ENCODE measurements at places on chromosomes 5 and 9.
A peak's percentile ranks its signal among the peaks of the same experiment; 100 is the strongest.

DNA sequence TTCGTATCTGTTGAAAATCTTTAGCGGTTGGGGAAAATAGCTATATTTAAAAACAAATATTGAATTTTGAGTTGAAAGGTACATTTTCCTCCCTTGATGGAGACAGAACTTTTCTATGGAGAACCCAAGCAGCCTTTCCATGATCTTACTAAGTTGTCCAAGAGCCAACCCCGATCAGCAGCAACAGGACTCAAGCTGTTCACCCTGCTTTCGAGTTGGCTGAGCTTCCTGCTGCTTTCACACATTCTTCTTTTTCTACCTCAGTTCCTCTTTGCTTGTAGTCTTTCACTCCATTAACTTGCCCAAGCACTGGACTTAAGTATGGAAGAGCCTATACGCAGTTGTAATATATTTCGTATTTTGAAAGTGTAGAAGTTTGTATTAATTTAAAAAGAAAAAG lies 59.4 kb downstream of the IL6ST start:
- DNase-seq, result no peak

- DNase-seq, result no peak
Observed at GRCh38 chr5:80592761-80593160, 22.7 kb upstream of the ANKRD34B start.

DNA sequence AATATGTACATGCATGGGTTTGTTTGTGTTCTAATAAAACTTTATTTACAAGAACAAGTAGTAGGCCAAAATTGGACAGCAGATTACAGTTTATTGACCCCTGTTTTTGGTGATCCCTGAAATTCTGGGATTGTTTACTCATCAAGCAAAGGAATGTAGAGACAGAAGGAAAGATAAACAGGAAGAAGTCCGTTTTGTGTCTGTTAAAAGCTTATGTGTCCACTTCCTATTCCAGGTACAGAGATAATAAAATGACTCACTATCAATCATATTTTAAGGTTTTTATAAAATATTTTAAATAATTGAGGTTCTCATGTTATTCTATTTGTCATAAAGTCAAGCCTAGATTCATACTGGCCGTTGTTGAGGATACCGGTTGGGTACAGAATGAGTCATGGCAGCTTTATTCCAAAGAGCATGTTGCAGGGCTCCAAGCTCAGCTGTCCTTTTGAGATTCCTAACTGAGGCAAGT lies 214.9 kb upstream of the DAB2 start:
- no peak for DNase-seq

- DNase-seq, result peak; percentile 15
Observed at GRCh38 chr9:122929796-122930354, 1.4 kb downstream of the ZBTB26 start.

DNA sequence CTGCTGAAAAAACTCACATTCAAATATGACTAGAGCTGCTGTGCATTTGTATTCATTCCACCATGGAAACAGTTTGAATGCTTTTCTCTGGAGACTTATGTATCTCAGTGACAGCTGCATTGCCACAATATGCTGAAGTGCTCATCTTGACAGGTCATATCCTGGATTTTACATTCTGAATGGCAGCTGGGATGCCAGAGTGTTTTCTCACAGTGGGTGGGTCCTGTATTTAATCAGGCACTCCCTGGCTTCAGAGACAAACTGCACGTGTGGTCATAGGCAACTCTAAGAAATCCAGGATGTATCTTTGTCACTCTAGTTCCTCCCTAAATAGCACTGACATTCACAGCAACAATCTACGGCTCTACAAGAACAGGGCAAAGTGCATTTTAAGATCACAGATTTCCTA lies 75.6 kb downstream of the ST8SIA4 start:
- DNase-seq, result peak; percentile 27

GRCh38 chr9:88537761-88538091 lies 2.7 kb downstream of the NXNL2 start:
- peak; percentile 63 for DNase-seq

- no peak for DNase-seq
Observed at GRCh38 chr5:26578002-26578401, 460.4 kb downstream of the CDH9 start.

DNA sequence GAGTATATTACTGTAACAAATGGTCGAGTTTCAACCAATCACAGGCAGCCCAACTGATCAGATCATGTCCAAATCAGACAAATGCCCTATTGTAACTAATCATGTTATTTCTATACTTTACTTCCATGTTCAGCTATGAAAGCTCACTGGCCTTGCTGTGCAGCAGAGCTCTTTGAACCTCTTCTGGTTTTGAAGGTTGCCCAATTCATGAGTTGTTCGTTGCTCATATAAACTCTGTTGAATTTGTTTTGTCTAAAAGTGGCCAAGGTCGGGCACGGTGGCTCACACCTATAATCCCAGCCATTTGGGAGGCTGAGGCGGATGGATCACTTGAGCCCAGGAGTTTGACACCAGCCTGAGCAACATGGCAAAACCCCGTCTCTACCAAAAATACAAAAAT lies 21.6 kb downstream of the PDE6A start:
- DNase-seq, result no peak

DNA sequence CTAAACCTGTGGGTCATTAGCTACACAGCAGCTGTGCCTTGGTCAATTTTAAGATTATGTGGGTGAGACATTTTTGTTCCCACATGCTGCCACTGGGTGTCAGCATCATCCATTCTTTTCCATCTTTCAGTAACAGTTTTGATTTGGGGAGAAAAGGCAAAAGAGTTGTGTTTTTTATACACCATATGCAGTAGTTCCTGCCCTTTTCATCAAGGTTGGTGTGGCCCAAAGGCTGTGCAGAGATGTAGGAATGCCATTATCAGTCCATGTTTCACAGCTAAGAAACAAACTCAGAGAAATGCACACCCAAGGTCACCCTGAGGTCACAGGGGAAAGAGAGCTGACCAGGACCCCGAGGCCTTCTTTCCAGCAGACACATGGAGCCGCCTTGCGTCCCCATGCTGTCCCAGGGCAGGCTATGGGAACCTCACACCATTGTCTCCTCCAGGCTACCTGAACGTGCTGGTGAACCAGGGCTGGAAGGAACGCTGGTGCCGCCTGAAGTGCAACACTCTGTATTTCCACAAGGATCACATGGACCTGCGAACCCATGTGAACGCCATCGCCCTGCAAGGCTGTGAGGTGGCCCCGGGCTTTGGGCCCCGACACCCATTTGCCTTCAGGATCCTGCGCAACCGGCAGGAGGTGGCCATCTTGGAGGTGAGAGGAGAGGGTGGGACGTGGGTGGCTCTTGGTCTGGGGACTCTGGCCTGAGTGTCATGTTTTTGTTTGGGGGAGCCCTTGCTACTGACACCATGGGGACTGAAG lies 27.8 kb upstream of the GRPEL2 start:
- DNase-seq, result peak; percentile 73

GRCh38 chr5:57900381-57900944 lies 417.9 kb upstream of the ACTBL2 start:
- DNase-seq, result peak; percentile 5

DNA sequence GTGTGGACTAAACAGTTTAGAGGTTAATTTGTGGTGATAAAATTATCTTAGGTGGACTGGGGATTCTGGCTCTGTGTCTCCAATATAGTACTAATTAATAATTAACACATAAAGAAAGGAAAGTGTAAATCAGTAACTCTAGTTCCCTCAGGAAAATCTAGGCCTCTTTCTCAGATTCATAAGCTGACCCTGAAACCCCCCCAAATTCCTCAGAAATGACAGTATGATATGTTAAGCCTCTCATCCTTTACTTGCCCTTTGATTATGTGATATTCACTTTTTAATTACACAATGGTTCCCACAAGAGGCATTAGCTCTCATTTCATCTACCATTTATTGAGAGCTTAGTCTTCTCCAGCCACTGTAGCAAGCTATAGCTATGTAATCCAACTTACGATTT lies 636.2 kb upstream of the SEMA6A start:
- DNase-seq, result no peak

DNA sequence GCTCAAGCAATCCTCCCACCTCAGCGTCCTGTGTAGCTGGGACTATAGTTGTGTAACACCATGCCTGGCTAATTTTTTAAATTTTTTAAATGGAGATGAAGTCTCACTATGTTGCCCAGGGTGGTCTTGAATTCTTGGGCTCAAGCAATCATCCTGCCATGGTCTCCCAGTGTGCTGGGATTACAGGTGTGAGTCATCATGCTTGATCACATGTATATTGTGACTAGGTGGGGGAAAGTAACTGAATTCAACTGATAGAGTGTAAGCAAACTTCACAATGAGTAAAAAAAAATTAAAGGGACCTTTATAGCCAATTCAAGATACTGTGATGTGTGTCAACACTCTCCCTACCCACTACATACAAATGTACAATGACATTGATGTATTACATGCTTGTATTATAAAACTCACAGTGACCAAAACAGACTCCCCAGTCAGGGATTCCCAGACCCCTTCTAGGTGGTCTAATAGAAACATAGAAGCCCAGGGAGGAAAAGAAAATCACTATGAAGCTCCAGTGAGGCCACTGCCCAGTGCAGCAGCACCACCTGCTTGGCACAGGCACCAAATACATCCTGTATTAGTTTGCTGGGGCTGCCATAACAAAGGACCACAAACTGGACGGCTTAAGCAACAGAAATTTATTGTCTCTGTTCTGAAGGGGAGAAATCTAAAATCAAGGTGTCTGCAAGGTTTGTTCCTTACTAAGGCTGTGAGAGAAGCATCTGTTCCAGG lies 8.8 kb downstream of the PLGRKT start:
- no peak for DNase-seq

GRCh38 chr5:140513124-140513523 lies 34.3 kb upstream of the EIF4EBP3 start:
- DNase-seq, result no peak

- no peak for DNase-seq
Observed at GRCh38 chr9:82202808-82203207, 214.2 kb downstream of the SPATA31D1 start.

- DNase-seq, result no peak
Observed at GRCh38 chr5:15502208-15502607, 2.2 kb downstream of the FBXL7 start.

DNA sequence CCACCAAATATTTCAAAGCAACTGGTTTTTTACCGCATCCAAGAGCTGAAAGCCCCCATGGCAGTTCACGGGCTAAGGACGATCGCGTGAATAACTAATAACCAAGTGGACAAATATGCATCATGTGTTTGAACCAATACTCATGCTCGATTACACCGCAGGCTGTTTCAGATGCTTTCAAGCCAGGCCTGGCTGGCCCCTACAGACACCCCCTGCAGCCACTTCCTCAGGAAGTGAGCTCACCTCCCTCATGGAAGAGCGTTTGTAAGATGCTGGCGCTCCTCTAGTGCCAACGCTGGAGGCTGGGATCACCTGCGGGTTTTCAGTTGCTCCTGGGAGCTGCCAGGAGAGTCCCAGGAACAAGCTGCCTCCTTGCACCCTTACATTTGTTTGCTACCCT lies 53.9 kb upstream of the PTCH1 start:
- no peak for DNase-seq

GRCh38 chr5:1686016-1686802 lies 113.4 kb downstream of the MRPL36 start:
- DNase-seq, result no peak

GRCh38 chr5:6775571-6775970 lies 62.3 kb downstream of the TENT4A start:
- DNase-seq, result no peak

DNA sequence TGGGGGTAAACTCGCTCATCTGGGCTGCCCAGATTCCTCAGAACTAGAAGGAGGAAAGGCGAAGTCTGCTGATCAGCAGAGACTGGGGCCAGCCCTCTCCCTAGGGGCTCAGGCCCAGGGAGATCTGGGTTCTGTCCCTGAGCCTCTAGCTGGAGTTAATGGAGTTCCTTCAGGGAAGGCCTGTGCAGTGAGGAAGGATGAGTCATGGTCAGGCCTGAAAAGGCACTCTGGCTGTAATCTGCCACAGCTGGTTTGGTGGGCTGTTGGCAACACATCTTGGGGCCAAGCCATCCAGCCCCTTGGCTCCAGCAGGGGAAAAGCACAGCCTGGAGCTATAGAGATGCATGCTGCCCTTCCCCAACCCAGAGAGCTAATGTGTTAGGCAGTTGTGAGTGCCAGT lies 459.6 kb downstream of the PRELID2 start:
- no peak for DNase-seq

DNA sequence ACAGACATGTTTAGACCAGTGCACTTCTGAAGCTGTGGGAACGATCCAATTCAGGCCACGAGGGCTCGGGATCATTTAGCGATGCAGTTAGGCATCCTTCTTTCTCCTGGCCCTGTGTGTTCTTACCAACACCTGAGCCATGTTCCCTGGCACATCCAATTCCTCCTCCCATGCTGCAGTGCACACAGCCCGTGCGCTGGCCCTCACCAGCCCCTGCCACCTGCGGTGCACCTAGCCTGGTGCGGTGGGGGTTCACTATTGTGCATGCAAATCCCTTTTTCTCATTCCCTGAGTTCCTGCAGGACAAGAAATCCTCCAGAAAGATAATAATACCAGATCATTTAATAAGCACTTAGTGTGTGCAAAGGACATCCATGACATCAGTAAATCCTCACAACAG lies 53.5 kb downstream of the NEURL1B start:
- no peak for DNase-seq

GRCh38 chr5:32449262-32449661 lies 4.7 kb upstream of the ZFR start:
- no peak for DNase-seq

- DNase-seq, result peak; percentile 53
Observed at GRCh38 chr5:121164632-121165031, 687.0 kb upstream of the FTMT start.

- DNase-seq, result no peak
Observed at GRCh38 chr5:61595426-61595825, 263.4 kb downstream of the ZSWIM6 start.

DNA sequence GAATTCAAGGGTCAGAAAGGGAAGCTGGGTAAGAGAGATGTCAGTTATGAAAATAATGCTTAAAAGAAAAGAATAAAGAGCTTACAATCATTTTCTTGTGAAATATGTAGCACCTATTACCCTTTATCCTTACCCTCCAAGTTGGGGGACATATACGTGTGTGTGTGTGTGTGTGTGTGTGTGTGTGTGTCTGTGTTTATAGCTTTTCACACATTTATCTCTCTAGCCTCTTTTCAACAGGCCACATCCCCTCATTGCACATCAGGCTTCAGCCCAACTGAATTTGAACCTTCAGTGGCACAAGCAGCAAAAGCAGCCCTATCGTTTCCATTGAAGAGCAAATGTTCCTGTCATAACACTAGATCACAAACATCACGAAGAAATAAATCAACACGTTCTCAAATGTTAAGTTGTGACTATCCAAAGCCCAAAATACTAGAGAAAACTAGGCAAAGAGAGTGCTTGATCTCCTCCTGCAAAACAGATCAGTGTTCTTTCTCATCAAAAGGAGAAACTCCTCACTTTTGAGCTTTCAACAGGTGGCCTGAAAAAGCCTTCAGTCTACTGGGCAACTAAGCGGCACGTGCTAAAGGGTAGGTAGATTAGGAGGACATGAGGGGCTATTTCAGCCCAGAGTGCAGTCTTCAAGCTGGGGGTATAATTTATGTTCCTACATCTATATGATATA lies 416.4 kb downstream of the EFNA5 start:
- no peak for DNase-seq

DNA sequence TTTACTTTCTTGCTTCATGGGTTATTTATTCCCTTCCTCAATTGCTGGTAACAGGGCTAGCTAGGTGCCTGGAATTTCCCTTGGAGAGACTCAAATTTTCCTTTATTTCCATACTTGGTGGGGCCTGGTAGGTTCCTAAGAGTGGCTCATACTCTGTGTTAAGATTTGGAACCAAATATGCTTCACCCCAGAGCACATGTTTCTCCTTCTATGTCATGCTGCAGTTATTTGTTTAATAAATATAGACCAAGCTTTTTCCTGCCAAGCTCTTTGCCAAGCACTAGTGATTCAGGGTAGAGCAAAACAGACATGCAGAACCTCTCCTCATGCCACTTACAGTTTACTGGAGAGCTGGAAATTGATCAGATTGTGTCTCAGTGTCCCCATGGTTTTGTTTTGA lies 290.3 kb upstream of the SGCD start:
- DNase-seq, result no peak

Data from hematopoietic multipotent progenitor cell treated with erythropoietin and hydrocortisone succinate and interleukin-3 and kit ligand, for 6 days (in vitro differentiated cells).